GM18507 (cell line): ENCODE measurements at places on chromosomes 16 and 17.

GRCh38 chr17:57370037-57370581, 113.8 kb downstream of the MSI2 start:
- no peak for DNase-seq

GRCh38 chr17:82098939-82099763, 1.1 kb upstream of the FASN start:
- no peak for DNase-seq

DNA sequence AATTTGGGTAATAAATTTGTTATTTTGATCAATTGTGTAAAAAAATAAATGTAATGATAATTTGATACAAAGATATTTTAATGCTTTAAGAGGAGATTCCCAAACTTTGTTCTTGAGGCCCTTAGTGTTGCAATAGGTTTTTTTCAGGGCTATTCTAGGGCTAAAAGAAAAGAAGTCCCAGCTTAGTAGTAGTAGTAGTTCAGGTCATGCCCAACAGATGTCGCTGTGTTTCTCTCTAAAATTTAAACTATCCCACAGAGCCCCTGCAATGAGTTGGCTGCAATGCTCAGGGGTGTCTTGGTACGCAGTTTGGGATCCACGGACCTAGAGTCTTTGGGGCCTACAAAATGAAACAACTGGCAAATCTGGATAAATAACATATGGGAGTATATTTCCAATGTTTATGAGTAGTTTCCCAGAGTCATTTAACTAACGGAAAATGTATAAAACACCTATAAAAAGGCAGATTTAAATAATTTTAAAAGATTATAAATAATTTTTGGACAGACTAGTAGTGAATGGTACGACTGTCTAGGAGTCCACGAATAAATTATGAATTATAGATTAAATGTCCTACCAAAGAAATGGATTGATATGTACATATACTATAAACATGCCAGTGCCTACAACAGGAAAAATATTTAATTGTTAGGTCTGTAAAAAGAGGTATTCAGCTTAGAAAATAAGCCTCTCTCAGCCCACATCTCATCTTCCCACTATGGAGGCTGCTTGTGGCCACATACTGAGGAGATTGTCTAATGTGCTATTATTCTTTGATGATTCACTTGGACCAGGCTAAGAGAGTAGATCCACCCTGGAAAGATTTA, 228.5 kb upstream of the PMFBP1 start:
- DNase-seq: peak; percentile 15

DNA sequence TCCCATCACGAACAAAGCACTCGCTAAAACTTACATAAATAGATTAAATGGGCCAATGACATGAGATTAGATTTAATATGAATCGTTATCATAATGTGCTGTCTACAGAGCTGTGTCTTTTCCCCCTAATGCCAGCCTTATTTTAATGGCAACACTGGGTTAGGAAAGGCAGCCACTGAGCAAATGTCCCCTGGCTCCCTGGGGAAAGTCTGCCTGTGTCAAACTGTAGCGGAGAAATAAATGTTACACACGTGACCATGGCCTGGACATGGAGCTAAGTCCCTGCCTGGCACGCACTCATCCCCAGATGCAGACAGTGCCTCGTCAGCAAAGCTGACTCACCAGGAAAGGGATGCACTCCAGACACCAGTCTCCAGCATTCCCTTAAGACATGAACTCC, 61.3 kb upstream of the SDK2 start:
- DNase-seq: no peak

DNA sequence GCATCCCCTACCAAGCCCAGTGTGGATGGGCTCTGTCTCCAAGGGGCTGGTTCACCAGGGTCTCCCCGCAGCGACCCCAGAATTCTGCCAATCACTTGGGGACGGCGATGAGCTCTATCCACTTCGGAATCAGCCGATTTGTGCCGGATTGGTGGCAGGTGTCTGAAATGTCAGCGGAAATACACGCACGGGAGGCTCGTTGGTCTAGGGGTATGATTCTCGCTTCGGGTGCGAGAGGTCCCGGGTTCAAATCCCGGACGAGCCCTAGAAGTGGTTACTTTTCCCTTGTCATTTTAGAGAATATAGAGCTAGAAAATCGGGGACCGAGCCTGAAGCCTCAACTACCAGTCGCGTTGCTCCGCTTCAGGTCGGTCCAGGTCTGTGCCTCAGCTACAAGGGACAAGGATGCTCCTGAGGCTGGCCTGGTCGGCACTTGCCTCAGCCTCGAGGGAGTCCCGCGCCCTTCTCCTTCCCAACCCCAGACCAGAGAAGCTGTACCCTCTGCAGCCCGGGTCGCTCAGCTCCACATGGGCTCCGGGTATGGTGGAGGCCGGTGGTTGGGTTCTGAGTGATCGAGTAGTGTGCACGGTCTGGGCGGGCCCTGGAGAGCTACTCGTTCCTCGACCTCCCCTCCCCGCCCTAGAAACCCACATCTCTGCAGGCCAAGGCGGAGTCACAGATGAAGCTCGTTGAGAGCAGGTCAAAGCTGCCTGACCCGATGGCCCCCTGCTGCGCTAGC, 16.0 kb upstream of the OR1F1 start:
- no peak for DNase-seq

GRCh38 chr17:13584701-13585080, 17.0 kb downstream of the HS3ST3A1 start:
- no peak for DNase-seq

DNA sequence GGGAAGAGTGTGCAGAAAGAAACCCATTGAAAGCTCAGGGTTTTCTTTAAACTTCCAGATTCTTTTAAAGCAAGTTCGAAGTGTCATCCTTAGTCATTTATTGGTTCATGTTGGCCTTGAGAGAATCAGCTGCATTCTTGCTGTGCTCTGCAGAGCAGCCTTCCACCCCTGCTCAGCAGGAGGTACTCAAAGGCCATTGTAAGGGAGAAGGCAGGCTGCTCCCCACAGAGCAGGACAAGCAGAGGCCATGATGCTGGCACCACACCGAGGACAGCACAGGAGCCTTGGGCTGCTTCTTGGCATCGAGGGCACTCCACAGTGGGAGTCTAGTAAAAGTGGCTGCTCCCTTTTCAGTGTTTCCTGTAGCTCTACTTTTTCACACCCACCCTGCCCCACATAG, 29.6 kb downstream of the NMT1 start:
- DNase-seq: no peak

- DNase-seq: no peak
Observed at GRCh38 chr17:57373048-57373447, 116.7 kb downstream of the MSI2 start.

DNA sequence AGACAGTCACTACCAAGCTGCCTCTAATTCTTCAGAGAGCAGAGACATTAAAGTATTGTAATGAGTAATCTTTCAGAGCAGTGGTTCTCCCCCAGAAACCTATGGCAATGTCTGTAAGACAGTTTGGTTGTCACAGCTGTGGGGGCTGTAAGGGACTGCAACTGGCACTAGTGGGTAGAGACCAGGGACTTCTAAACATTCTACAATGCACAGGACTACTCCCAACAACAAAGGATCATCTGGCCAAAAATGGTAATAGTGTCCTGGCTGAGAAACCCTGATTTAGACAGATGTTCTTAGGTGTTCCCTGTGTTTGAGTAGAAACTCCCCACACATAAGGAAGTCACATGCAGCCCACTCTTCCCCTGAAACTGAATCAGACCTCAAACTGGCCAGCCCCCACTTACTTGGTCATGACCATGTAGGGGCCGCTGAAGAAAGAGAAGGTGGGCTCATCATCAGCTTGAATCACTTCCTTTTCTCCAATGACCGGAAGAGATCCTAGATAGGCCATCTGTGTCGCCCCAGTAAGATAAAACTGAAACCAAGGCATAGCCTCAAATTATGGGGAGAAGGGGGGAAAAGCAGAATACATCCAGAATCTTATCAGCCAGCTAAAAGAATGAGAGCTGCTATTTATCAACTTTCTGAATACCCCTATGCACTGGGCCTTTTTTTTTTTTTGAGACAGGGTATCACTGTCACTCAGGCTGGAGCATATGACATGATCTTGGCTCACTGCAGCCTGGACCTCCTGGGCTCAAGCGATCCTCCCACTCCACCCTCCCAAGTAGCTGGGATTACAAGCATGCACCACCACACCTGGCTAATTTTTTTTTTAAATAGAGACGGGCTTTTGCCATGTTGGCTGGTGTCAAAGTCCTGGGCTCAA, 75.8 kb downstream of the TEX14 start:
- no peak for DNase-seq

DNA sequence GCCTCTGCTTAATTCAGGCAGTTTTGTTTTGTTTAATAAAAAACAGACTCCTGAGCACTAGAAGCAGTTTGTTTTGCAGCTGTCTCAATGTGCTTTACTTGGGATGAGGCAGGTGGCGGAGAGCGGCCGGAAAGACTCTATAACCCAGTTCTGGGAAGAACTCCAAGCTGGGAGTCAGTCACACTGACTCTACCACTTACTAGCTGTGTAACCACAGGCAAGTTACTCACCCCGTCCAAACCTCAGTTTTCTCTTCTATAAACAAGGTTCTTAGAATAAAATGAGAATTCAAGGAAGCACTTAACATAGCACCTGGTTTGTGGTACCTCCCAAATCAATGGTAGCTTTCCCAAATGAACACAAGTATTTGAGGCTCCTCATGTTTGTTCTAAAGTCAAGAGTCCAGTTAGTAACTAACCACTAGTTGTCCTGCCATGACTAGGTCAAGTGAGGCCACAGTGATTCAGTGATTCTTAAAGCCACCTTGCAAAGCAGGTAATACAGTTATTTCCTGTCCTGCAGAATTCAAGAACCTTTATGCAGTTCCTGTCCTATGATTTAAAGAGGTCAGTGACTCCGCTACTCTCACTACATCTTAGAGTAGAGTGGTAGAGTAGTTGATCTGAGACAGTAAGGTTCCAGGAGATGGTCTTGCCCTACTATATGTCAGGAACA, 2.7 kb downstream of the TXNDC17 start:
- no peak for DNase-seq
